ENCODE measurements at places on chromosomes 1 and 21. TPM values are rescaled to one million over a fixed set of nuclear protein-coding genes. Genes with fewer than 3 reads are reported as not detected.

- DNase-seq: no peak
- no peak overlapping the region for H3K4me3 ChIP-seq
- no peaks in the 10 kb centered on the region for H3K36me3 ChIP-seq
- H3K27ac ChIP-seq: no peak overlapping the region
Measured at GRCh38 chr1:8002921-8003320, 23.2 kb downstream of the ERRFI1 start.

GRCh38 chr1:5742801-5743200 lies 249.4 kb downstream of the NPHP4 start:
- H3K4me1 ChIP-seq: no peaks in the 10 kb centered on the region
- H3K27ac ChIP-seq: no peak overlapping the region
- H3K4me3 ChIP-seq: no peak overlapping the region
- no peaks in the 10 kb centered on the region for H3K27me3 ChIP-seq
- DNase-seq: no peak

- no peak overlapping the region for H3K4me3 ChIP-seq
- no peaks in the 10 kb centered on the region for H3K4me1 ChIP-seq
- H3K27me3 ChIP-seq: no peaks in the 10 kb centered on the region
- H3K36me3 ChIP-seq: no peaks in the 10 kb centered on the region
- no peak overlapping the region for H3K27ac ChIP-seq
Measured at GRCh38 chr1:114232691-114233090, 79.0 kb upstream of the SYT6 start.

DNA sequence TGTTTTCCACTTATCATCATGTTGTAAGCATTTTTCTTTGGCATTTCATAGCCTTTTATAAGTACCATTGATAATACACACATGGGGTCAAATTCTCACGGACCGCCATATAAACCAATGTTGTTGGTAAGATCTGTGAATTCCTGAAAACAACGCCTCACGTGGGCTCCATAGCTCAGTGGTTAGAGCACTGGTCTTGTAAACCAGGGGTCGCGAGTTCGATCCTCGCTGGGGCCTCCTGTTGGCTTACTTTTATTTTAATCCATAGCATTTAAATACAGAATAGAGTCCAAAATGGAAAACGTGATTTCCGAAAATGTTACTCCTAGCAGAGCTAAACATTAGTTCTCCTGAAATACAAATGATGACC lies 83.1 kb downstream of the HHIPL2 start:
- H3K4me3 ChIP-seq: peak overlapping the region; percentile 70
- H3K27me3 ChIP-seq: no peaks in the 10 kb centered on the region
- peak overlapping the region; percentile 76 for H3K27ac ChIP-seq
- H3K4me1 ChIP-seq: peaks cover 7% of the 10 kb centered on the region
- H3K36me3 ChIP-seq: no peaks in the 10 kb centered on the region

- H3K4me3 ChIP-seq: no peak overlapping the region
- H3K27ac ChIP-seq: no peak overlapping the region
- no peaks in the 10 kb centered on the region for H3K36me3 ChIP-seq
- no peaks in the 10 kb centered on the region for H3K4me1 ChIP-seq
Measured at GRCh38 chr1:4317207-4317606, 337.2 kb upstream of the AJAP1 start.

Gene LRRC39
- 2.4 TPM for total RNA-seq

Gene ELF3
- 4.9 TPM for total RNA-seq

Gene MFAP2
- 24.0 TPM for total RNA-seq
